ENCODE measurements at places on chromosomes 2 and 18. TPM values are rescaled to one million over a fixed set of nuclear protein-coding genes. Genes with fewer than 3 reads are reported as not detected.

C1QL2 gene
- total RNA-seq, result not detected

DNA sequence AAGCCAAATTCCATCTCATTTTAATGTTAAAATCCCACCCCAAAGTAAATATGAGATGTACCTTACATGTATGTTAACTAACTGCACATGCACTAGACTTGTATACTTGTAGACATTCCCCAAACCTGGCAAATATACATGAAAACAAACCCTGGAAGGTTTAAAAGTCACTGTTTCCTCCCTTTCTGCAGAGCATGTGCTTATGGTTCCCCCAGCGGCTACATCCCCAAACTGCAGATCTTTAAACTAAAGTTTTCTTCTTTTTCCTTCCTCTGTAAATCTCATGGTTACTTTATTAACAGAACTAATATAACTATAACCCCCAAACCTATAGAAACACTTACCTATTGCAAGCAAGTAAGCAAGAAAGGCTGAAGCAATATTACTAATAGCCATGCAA lies 731.5 kb downstream of the LRP1B start:
- no peak for DNase-seq

DNA sequence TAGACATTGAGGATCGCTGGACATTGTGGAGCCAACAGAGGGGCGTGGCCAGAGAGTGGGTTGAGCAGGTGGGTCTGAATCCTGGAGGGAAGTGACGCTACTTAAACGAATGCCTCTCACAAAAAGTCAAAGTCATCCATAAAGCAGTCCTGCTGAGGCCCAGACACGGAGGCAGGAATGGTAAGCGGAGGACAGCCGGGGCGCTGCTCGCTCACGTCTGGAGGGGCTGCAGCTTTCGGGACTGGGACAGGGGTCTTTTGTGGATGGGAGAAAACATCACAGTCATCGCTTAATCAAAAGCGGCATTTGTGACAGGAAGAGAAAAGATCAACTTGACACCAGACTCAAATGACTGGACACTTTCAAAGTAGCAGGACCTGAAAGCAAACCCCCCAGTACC lies 88.4 kb downstream of the PTGR3 start:
- DNase-seq, result no peak

GRCh38 chr2:23843051-23843976 lies 83.6 kb downstream of the ATAD2B start:
- DNase-seq, result no peak

DNA sequence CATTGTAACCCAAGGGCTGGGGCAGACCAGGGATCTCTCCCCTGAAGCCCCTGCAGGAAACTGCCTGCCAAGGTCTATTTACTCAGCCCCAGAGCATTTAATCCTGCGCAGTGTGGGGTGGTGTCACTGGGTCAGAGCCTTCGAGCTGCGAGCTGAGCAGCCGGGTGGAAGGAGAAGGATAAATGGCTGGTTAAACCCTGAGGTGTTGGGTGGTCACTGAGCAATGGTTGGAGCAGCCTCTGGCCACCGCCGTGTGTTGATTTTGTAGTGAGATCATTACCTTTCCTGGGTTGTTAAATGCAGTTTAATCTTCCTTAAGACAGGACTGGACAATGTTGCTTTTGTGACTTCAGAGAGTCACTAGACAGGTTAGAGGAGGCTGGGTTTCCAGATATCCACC lies 98.1 kb downstream of the SETBP1 start:
- DNase-seq, result no peak

DNA sequence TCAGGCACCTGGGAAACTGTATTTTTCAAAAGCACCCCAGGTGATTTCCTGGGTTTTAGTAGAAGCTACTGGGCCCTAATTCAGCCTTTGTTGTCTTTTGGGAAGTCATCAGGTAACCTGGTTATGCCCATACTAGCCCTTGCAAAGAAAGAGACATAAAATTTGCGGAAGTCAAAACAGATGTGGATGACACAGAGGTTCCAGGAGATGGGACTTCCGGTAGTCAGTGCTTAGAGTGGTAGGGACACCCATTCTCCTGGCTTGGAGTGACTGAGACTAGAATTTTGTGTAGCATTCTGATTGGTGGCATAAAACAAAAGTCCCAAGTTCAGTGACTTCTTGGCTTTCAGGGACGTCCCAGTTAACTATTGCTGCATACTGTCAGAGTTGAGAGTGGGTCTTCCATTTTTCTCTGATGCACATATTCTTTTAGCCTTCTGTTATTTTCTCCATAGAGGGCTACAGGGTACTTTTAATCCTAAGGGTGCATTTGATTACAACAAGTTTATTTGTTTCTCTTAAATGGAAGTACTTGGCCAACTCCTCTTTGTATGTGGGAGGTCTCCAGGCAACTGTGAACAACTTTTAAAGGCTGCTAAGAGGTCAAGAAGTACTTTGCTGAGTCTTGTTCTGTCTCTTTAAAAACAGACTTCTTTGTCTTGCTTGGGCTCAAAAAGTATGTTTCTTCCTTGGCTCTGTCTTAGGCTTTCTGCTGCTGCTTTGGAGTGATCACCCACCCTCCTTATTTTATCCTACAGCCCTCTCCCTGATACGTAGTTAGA lies 8.8 kb downstream of the NAB1 start:
- DNase-seq, result no peak

TWIST2 gene
- 2.6 TPM for total RNA-seq

GRCh38 chr2:218557941-218558340 lies 10.2 kb downstream of the USP37 start:
- no peak for DNase-seq

OXER1 gene
- total RNA-seq, result 0.43 TPM

EPC2 gene
- total RNA-seq, result 18.6 TPM

GRCh38 chr18:23212161-23212560 lies 76.9 kb downstream of the CABLES1 start:
- no peak for DNase-seq

GRCh38 chr18:42636309-42636708 lies 479.2 kb downstream of the RIT2 start:
- DNase-seq, result no peak

- DNase-seq, result no peak
These were observed 199.4 kb downstream of the LRRTM1 start for GRCh38 chr2:80105015-80105640.

- no peak for DNase-seq
These were observed 172.9 kb downstream of the LRP1B start for GRCh38 chr2:141957827-141958450.

ANKRD62 gene
- total RNA-seq, result not detected

GRCh38 chr2:42110641-42111322 lies 58.4 kb upstream of the EML4 start:
- no peak for DNase-seq

ADAM23 gene
- total RNA-seq, result 69.1 TPM

DNA sequence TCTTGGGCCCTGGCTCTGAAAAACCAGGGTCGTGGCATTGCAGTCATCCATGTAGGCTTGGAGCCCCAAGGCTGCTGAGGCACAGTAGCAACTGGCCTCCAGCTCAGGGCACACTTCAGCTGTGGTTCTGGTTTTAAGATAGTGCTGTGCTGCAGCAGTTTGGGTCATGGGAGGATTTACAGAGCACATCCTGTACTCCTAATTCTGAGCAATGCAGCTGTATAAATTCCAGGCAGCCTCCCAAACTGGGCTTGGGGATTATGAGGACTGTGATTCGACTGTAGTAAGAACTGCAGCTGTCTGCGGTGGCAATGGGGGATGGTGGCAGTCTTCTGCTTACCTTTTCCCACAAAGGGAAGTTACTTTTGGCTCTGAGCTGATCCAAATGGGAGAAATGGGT lies 536.3 kb upstream of the GCFC2 start:
- DNase-seq, result no peak

DNA sequence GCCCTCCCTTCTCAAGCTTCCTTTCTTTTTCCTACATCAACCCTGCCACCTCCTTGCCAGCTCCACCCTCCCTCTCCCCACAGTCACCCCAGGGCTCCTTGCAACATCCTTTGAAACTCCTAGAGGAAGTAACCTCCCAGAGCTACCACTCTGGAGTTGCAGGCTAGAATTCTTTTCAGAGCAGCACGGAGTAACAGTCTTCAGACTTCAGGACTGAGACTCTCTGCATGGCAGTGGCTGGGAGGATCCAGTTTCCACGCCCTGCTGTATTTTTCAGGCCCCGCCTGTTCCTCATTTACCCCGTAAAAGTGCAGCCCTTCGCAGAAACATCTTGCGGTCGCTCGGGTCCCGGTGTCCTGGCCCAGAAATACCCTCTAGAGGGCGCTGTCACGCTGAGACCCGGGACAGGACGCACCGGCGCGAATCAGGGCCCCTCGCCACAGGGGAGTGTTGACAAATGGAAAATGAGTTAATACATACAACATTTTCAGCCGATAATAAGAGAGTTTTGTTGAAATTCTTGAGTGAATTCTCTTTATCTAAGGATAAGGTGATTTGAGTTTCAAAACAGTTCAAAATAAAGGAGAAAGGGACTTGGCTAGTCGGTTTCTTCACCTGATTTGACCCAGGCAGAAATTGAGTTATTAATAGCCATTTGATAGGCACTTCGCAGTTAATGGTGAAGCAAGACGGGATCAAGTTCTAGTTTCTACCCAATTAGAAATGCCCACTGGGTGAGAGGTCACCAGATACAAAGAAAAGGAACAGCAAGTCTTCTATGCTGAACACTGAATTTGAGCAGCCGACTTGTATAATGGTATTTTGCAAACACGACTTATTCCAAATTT lies 18.5 kb upstream of the NTSR2 start:
- peak; percentile 88 for DNase-seq

DNA sequence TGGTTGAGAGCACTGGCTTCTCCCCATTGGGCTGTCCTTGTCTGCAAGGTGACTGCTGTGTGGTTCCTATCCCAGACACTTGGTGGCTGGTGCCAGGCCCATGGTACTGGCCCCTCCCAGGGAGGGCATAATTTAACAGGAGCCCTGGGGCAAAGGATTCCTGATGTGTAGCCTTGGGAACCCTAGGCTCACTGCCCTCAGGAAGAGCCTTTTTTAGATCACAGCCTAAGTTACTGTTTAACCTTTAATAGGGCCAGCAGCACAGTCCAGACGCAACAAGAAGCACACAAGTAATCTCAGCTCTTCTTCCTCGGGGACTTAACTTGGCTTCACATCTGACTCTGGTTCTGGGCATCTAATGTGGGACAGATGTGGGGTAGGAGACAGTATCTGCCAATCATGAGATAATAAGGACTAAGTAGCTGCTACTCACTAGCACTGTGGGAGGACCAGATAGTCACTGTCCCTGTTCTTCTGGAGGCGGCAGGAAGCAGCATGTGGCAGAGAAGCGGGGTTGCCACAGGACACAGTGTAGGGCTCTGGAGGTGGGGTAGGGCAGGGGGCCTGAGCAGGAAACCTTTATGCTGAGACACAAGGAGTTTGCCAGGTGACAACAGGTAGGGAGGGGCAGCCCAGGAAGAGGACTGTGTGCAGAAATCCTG lies 136.3 kb downstream of the TMEM17 start:
- DNase-seq, result no peak

GALM gene
- total RNA-seq, result 15.6 TPM

HRH4 gene
- 0.19 TPM for total RNA-seq

- DNase-seq, result no peak
These were observed 174.5 kb downstream of the PID1 start for GRCh38 chr2:229096409-229097066.

DNA sequence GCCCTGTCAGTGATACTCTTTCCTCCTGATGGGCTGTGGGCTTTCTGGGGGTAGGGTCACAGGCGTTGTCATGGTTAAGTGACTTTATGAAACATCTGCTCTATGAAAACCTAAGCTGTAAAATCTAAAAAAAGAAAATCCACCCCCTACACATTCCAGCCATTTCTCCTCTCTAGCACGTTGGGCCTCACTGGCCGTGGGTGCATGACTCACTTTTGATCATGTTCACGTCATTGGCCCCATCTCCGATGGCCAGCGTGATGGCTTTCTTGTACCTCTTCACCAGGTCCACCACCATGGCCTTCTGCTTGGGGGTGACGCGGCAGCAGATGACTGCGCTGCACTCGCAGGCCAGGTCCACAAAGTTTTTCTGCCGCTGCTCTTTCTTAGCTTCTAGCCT lies 39.3 kb upstream of the NARS1 start:
- no peak for DNase-seq

CHRND gene
- total RNA-seq, result not detected

TTC31 gene
- total RNA-seq, result 12.2 TPM

GRCh38 chr18:34976123-34976522 lies 65.1 kb upstream of the MAPRE2 start:
- DNase-seq, result no peak

DNA sequence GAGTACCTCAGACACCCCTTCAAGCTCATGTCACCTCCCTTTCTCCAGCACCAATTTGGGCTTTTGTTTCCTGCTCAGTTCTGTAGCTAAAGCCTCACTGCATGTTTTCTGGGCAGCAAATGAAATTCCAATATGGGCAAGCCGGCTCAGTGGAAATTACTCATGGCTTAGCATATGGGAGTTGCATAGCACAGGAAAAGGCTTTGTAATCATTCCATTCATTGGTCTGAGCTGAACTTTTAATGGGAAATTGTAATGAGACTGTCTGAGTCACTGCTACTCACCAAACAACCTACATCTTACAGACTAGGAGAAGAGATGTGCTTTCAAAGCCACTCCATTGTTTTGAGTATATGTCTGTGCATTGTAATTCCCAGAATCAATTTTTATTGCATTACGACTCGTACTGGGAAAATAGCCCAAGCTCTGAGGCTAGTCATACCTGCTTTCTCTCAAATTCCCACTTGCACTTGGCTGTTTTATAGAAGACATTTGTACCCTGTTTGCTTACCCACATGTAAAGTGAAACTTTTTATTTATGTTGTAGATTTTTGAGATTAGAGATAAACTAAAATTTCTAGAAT lies 139.5 kb upstream of the LRATD1 start:
- DNase-seq, result no peak

DNA sequence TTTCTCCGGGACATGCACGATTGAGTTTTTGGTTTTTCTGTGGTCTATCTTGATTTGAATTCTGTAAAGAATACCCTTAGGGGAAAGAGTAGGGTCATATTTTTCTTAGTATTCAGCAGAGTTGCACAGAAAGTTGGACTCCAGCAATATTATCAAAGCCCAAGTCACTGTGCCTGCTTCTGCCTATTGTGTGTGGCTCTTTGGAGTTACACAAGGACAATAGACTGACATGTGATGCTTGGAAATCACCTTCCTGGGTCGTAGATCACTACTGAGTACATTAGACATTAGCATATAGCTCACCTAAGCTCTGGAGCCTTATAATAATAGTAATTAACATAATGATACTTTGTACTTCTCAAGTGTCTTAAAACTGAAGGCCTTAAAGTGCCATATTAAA lies 238.8 kb upstream of the FOSL2 start:
- no peak for DNase-seq

GRCh38 chr2:26298638-26299393 lies 47.1 kb upstream of the SELENOI start:
- no peak for DNase-seq

GPR39 gene
- not detected for total RNA-seq

FBXO41 gene
- total RNA-seq, result 0.87 TPM

DNA sequence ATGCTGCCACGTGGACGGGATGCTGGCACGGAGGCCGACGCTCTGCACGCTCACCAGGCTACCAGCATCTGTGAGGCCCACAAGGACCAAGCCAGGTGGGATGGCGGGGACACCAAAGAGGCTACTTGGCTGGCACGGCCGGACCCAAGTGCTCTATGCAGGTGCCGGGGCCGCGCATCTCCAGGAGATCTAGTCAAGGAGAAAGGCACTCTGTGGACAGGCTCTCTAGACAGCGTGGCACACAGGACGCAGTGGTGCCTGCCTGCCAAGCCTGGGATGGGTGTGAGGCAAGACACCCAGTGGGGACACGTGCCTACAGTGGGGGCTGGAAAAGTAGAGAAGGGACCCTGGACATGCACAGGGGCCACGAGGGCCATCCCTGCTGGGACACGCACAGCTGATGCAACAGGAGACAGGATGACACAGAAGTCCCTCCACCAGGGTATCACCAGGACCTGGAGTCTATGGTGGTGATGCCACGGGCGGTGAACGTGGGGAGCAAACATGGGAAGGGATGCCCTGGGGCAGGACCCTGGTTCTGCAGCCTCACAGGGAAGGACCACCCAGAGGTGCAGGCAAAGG lies 28.5 kb downstream of the ZNF516 start:
- DNase-seq, result no peak
